Smooth muscle cell of the umbilical artery (primary cell): ENCODE measurements at places on chromosomes 12 and 14. TPM values are rescaled to one million over a fixed set of nuclear protein-coding genes. Genes with fewer than 3 reads are reported as not detected.

Gene CEBPE
- not detected in 2 replicates for total RNA-seq

Gene CCDC177
- total RNA-seq = not detected in 2 replicates

Gene FAM181A
- total RNA-seq = not detected in 2 replicates

Gene SYNE3
- 6.2 and 15.2 TPM in 2 replicates for total RNA-seq

Gene KRAS
- 11.0 and 18.7 TPM in 2 replicates for total RNA-seq

Gene ABCC9
- total RNA-seq = 1.2 and 6.8 TPM in 2 replicates

Gene IFNG-AS1
- not detected in 2 replicates for total RNA-seq

Gene DPF3
- 2.1 and 5.2 TPM in 2 replicates for total RNA-seq

Gene SCN8A
- total RNA-seq = 38.6 and 47.1 TPM in 2 replicates

Gene ACSS3
- 6.2 and 8.9 TPM in 2 replicates for total RNA-seq

Gene FAM90A1
- under 0.01 and 0.09 TPM in 2 replicates for total RNA-seq

Gene CMA1
- total RNA-seq = not detected in 2 replicates

Gene CIPC
- total RNA-seq = 11.6 and 13.7 TPM in 2 replicates

Gene NDRG2
- total RNA-seq = 0.37 and 0.89 TPM in 2 replicates

Gene PLA2G1B
- total RNA-seq = not detected in 2 replicates

Gene RALGAPA1
- 28.5 and 29.1 TPM in 2 replicates for total RNA-seq

Gene SIX1
- total RNA-seq = 0.05 TPM in 1 of 2 replicates, not detected in the other

Gene CCDC184
- 0.89 and 1.6 TPM in 2 replicates for total RNA-seq

Gene BORCS5
- total RNA-seq = 11.9 and 13.3 TPM in 2 replicates

Gene AICDA
- not detected in 2 replicates for total RNA-seq

Gene ESPL1
- total RNA-seq = 0.59 and 5.3 TPM in 2 replicates

Gene CISTR
- not detected in 2 replicates for total RNA-seq

Gene SERPINA9
- not detected in 2 replicates for total RNA-seq

Gene MYO1H
- not detected in 2 replicates for total RNA-seq

Gene ANO4
- total RNA-seq = 2.0 and 15.7 TPM in 2 replicates

Gene KRT77
- not detected in 2 replicates for total RNA-seq

Gene FGF23
- not detected in 2 replicates for total RNA-seq

Gene AACS
- total RNA-seq = 38.3 and 51.4 TPM in 2 replicates

Gene SLC25A3
- 593 and 623 TPM in 2 replicates for total RNA-seq

Gene NTF3
- total RNA-seq = 7.1 and 13.9 TPM in 2 replicates

Gene SMCO2
- total RNA-seq = 0.89 and 1.4 TPM in 2 replicates

Gene PIWIL1
- not detected in 2 replicates for total RNA-seq

Gene DLK1
- under 0.01 TPM in 1 of 2 replicates, not detected in the other for total RNA-seq

Gene CLEC2A
- not detected in 2 replicates for total RNA-seq

Gene STAC3
- not detected in 2 replicates for total RNA-seq

Gene ACOT6
- total RNA-seq = not detected in 2 replicates

Gene TSPAN11
- total RNA-seq = under 0.01 and 0.69 TPM in 2 replicates

Gene ADAMTS20
- total RNA-seq = under 0.01 and 0.14 TPM in 2 replicates

Gene NYNRIN
- 1.2 and 3.0 TPM in 2 replicates for total RNA-seq

Gene CLEC12A
- total RNA-seq = not detected in 2 replicates

Gene NTN4
- total RNA-seq = 0.59 and 2.1 TPM in 2 replicates

Gene NPFF
- not detected in 2 replicates for total RNA-seq

Gene SLC39A9
- total RNA-seq = 121 and 198 TPM in 2 replicates

Gene LMNTD1
- 0.51 TPM in 1 of 2 replicates, not detected in the other for total RNA-seq
